Stimulated activated CD4-positive, alpha-beta T cell treated with anti-CD3 and anti-CD28 coated beads, Interleukin-1b, Interleukin-23, amount 100 ng/mL, for 24 hours (primary cell): ENCODE measurements at places on chromosomes 6 and 20.

GRCh38 chr6:11653028-11653583, 115.6 kb downstream of the TMEM170B start:
- no peak for DNase-seq

- DNase-seq, result no peak
Measured at GRCh38 chr6:136923116-136923953, 1.2 kb downstream of the SLC35D3 start.

DNA sequence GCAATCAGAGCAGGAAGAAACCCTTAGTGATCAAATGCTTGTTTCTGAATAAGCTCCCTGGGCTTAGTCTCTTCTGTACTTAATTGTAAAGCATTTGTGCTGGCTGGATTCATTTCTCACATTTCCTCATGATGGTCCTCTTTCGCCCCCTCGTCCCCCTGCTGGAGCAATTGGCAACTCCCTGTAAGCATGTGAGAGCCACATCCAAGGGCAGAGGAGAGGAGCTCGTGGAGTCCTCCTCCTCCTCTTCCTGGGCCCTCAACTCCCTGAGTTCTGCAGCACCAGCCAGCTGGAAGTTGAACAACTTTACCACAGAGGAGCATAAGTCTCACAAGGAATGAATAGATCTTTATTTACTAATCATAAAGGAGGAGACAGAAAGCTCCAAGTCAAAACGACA, 12.6 kb downstream of the ANKEF1 start:
- no peak for DNase-seq

DNA sequence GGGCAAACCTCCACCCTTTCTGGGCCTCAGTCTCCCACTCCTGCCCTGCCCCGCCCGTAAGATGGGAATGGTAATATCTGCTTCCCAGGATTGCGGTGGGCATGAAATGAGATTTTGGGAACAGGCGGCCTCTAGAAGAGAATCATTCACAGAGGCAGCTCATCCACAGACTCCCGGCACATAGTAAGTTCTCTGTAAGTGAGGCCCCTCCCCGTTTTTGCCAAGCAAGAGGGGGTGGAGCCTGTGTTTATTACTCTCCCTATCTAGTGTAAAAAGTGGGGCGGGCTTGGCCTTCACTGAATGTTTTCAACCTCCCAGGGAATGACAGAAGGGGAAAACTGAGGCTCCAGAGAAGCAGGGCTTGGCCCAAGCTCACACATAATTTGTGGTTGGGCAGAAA, 20.0 kb downstream of the SUN5 start:
- DNase-seq, result no peak

DNA sequence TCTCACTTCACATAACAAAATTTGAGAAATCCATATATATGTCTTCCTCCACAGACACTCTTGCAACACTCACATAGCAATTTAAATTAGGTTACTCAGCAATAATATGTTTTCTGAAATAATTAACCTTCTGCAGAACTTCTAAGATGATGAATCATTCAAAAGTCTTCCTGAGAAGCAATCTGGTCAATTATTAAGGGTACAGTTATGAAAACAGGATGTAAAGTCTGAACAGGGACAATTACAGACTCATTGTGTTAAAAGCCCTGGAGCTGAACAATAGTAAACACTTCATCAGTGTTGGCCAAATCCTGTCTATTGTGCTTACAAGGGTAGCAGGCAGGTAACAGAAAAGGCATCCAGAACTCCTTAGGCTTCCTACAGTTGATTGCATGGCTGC, 75.4 kb downstream of the FILIP1 start:
- DNase-seq, result no peak

- DNase-seq, result no peak
Measured at GRCh38 chr20:13670160-13670559, 31.4 kb upstream of the TASP1 start.

- no peak for DNase-seq
Measured at GRCh38 chr20:44133424-44133823, 53.6 kb downstream of the JPH2 start.

DNA sequence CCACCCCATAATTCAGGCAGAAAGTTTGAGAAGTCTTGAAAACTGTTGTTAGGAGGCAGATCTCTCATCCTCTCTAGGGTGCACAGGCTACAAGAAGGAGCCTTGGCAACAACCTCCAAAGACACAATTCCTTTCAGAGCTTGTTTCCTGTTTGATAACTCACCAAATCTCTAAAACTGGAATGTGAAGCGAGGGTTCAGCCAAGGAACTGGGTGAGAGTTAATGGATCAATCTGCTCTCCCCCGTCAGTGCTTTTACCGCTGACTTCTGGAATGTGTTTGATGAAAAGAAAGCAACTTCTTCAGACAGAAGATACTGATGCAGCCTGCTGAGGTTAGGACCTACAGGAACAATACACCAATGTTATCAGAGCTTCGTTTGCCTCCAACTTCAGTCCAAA, 171.8 kb upstream of the BMP2 start:
- DNase-seq, result no peak

- DNase-seq, result no peak
Measured at GRCh38 chr6:168190646-168191443, 111.8 kb upstream of the FRMD1 start.

GRCh38 chr20:46400253-46400652, 6.2 kb downstream of the ELMO2 start:
- no peak for DNase-seq

- no peak for DNase-seq
Measured at GRCh38 chr6:1761477-1761877, 151.8 kb downstream of the FOXC1 start.

- no peak for DNase-seq
Measured at GRCh38 chr20:37185686-37186085, 6.3 kb upstream of the MROH8 start.

GRCh38 chr20:11895861-11896387, 21.8 kb upstream of the BTBD3 start:
- DNase-seq, result no peak

DNA sequence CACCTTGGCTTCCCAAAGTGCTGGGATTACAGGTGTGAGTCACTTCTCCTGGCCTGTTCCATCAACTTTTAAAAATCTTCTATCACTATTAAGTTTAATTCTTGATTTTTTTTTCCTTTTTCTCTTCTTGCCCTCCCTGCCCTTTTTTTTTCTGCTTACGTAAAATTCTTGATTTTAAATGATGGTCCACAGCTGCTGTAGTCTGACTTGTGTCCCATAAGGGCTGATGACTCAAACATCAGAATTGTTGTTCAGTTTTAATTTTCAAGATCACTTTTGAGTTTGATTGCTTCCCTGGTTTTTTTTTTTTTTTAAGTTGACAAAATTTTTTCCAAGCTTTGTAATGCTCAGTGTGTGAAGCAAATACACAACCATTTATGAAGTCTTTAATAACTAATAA, 61.9 kb downstream of the CBFA2T2 start:
- DNase-seq, result no peak

DNA sequence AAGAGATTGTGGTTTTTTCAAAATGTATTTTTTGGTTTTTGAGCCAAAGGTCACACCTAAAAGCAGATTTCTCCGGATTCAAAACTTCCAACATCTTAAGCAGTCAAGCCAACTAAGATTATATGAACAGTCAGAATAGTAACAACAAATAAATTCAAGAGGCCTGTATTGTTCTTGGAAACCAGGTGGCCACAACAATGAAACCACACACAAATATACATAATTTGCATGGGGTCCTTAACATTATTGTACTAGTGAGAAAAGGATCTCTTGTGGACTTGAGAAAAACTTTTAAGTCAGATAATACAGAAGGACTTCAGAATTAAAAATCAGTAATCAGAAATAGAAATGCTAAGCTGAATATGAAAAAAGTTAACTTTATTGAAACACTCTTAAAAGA, 40.6 kb downstream of the NOL7 start:
- DNase-seq, result no peak

DNA sequence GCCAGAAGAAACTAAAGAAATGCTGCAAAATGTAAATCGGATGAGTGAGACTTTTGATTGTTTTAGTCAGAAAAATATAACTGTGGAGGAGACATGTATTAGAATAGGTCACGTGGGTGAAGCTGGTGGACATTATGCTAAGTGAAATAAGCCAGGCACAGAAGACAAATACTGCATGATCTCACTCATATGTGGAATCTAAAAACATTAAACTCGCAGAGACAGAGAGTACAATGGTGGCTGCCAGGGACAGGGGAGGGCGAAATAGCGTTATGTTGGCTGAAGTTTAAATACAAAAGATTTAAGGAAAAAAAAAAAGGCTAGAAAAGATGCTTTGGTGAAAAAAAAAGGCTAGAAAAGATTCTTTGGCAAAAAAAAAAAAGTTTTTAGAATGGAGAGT, 63.5 kb upstream of the HDDC2 start:
- no peak for DNase-seq

GRCh38 chr6:3372184-3372846, 84.5 kb downstream of the SLC22A23 start:
- no peak for DNase-seq

- no peak for DNase-seq
Measured at GRCh38 chr6:30826961-30827342, 57.4 kb upstream of the DDR1 start.

- no peak for DNase-seq
Measured at GRCh38 chr20:51738877-51739447, 29.2 kb downstream of the ATP9A start.

GRCh38 chr6:137097057-137097456, 52.3 kb upstream of the IL20RA start:
- no peak for DNase-seq

DNA sequence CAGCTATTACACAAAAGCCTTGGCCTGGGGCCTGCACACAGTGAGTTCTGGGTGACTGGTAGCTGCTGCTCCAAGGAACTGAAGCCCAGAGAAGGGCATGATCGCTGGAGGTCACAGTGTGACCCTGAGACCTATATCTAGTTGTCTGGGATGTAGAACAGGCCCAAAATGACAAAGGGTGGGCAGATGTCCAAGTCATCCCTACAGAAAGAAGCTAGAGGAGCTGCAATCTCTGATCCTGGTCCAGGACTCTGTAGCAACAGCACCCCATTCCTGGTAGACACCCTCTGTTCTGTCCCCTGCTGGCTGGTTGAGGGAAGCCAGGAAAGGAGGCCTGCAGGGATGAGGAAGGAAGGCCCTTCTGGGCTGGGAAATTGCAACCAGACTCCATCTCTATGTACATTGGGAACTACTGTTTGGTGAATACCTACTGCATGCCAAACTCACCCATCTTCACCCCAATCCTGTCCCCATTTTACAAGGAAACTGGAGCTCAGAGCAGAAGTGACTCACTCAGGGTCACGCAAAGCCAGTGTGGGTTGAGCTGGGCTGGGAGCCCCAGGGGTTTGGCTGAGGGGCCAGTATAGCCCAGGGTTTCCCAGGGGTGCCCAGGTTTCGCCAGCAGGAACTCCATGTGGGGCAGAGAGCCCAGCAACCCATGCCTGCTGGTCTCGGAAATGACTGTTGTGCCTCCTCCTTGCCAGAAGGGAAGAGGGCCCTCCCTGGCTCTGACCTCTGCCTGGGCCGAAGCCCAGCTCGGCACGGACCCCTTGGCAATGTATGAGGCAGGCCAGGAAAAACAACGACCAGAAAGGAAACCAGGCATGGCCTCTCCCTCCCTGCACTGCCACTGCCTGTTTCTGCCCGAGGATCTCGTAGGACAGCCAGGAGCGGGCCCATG, 44.9 kb upstream of the TLDC2 start:
- no peak for DNase-seq

- no peak for DNase-seq
Measured at GRCh38 chr20:16265334-16265733, 307.9 kb downstream of the KIF16B start.

DNA sequence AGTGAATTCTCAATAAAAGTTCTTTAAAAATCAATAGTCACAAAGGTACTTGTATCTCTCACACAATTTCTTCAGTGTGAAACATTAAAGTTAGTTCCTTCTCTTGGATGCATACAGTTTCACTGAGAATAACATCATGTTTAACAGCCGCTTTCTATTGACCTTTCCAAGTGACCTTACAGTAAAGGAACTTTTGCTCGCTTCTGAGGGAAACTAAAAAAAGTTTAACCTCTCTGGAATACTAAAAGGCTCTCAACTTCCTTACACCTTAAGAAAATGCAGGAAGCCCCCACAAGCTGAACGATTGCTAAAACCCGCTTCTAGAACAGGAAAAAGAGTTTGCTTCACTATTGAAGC, 1.3 kb downstream of the RRAGD start:
- no peak for DNase-seq

- DNase-seq, result no peak
Measured at GRCh38 chr6:11575408-11576033, 38.0 kb downstream of the TMEM170B start.

GRCh38 chr6:70282919-70283461, 19.9 kb downstream of the COL9A1 start:
- no peak for DNase-seq

DNA sequence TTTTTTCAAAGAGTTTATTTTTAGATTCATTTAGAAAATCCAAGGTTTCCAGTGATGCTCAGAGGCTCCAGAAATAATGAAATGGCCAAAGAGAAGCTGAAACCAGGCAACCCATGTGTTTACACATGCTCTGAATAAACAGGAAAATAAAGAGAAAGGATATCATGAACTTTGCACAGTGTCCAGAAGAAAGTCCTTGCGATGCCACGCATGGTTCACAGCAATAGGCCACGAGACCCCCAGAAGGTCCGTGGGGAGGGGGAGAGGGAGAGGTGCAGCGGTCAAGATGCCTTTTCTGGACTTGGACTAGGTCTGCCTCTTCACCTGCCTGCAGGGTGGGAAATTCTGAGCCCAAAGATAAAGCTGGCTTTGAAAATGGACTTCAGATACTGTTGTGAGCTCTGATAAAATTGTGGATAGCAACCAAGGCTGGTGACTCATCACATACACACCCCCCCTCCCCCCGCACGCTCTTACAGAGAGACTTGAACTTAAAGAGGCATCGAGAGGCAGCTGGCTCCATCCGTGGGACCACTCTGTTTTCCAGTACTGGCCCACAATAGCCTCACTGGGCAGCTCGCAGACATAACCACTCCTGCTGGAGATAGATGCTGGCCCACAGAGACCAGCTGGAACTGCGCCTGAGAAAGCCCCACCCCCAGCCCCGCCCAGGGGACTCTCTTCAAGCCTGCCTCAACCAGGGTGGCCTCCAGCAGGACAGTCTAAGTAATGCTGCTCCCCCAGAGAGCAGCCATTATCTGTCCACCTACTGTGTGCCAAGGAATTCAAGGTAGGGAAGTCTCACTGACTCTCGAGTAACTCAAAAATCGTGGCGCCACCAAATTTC, 21.2 kb upstream of the NFATC2 start:
- DNase-seq, result no peak

- DNase-seq, result no peak
Measured at GRCh38 chr6:109767961-109768360, 76.9 kb downstream of the FIG4 start.

- no peak for DNase-seq
Measured at GRCh38 chr6:145623231-145623630, 112.1 kb downstream of the EPM2A start.
